HS-27A (cell line): ENCODE measurements at places on chromosomes 3 and 15.

DNA sequence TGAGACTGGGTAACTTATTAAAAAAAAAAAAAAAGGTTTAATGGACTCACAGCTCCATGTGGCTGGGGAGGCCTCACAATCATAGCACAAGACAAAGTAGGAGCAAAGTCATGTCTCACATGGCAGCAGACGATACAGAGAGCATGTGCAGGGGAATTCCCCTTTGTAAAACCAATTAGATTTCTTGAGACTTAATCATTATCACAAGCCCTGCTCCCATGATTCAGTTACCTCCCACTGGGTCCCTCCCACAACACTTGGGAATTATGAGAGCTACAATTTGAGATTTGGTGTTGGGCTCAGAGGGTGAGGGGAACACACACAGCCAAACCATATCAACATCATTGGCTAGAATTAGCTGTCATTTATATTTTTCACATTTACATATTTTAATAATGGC is 221.0 kb downstream of the RSRC1 start:
- DNase-seq, result no peak

GRCh38 chr3:47716656-47717055 is 65.0 kb downstream of the SMARCC1 start:
- DNase-seq, result no peak

- DNase-seq, result no peak
Measured at GRCh38 chr3:144840866-144841265, 869.2 kb downstream of the DIPK2A start.

DNA sequence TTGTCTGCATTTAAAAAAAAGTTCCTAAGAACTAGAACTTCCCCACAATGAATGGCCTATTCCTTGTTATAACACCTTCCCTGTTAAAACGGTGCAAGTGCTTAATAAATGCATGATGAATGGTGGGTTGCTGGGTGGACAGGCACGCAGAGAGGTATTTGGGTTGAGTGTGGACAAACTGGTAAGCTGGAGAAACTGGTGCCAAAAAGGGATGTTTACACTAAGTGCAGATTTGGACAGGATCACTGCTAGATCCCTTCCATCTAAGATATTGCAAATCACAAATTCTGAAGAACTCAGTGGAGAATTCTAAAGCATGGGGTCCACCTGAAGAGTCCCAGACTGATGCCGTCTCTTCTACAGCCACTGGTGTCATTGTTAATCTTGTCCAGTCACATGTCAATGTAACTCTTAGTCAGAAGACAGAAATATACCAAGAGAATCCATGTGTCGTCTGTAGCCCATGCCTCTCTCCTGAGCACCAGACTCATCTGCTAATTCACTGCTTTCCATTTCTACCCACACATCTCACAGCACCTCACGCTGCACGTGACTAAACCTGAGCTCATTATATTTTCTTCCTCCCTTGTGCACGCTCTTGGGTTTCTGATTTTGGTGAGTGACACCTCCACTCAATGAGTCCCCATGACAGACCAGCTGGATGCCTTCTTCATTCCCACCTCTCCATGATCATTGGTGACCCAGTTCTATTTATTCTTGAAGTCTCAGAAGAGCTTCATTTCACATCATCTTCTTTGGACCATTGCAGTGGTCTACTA is 328.9 kb downstream of the THSD4 start:
- no peak for DNase-seq

- no peak for DNase-seq
Measured at GRCh38 chr3:185709251-185709955, 115.4 kb downstream of the IGF2BP2 start.

GRCh38 chr15:70151003-70151402 is 53.3 kb upstream of the TLE3 start:
- no peak for DNase-seq

DNA sequence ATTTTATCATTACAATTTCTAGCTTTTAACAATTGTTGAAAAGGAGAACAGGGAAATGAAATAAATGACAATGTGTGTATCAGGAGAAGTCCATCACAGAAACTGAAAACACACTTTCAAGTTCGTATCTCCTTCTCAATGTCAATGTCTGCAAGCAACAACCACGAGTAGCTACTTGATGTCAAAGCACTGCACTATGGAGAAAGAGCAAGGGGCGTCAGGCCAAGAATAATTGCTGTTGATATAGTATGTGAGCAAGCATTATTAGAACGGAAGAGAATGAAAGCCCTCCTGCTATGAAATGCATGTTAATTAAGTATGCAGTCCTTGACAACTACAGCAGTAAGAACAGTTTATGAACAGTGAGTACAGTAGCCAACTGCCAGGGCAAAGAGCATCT is 1250.1 kb downstream of the ZPLD1 start:
- DNase-seq, result no peak

DNA sequence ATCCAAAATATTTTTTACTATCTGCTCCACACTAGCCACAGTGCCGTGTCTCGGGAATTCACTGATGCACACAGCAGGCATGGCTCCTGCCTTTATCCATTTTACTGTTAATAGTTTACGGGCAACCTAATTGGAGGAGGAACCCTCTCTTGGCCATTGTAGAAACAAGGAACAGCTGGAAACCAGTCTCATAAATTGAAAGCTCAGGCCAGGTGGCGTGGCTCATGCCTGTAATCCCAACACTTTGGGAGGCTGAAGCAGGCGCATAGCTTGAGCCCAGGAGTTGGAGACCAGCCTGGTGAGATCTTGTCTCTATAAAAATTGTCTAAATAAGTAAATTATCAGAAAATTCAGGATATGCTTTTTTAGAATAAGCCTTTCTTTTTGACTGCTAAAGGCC is 39.0 kb downstream of the IL5RA start:
- DNase-seq, result no peak

DNA sequence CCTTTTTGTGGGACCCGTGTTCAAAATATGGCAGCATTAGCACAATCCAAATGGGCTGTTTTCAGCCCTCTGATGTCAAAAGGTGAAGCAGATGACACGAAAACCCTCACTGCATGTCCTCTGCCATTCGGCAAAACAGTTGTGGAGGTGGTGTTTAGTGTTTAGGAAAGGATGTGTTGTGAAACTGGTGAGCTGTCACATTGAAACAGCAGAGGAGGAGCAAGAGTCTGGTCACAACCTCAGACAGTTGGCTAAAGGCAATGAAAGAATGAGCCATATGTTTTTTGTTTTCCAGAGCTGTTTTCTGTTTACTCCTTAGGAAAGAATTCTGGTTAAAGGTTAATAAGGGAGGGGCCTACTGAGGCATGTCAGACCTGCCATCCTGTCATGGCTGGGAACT is 140.7 kb downstream of the VPS8 start:
- DNase-seq, result no peak

DNA sequence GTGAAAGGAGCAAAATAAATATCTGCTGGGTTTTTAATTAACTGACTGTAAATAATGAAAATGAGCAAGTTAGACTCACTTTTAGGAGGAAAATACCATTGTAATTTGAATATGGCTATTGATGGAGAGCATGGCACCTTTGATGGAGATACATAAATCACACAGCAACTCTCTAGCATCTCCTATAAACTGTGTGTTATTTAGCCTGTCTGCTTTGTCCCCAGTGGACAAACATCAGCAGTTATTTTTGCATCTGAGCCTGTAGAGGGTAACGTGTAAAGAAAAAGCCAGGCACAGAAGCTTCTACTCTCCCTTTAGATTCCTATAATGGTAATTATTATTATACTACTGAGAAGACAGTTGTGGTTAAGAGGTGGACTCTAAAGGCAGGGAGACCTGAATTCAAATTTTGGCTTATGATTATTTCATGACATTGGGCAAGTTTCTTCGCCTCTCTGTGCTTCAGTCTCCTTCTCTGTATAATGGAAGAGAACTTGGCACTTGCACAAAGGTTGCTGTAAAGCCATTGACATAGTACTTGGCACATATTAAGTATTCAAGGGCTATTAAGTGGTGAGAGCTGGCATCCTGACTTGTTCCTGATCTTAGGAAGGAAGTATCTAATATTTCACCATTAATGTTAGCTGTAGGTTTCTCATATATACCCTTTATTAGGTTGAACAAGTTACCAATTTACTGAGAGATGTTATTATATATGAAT is 289.5 kb upstream of the TRIM42 start:
- no peak for DNase-seq

DNA sequence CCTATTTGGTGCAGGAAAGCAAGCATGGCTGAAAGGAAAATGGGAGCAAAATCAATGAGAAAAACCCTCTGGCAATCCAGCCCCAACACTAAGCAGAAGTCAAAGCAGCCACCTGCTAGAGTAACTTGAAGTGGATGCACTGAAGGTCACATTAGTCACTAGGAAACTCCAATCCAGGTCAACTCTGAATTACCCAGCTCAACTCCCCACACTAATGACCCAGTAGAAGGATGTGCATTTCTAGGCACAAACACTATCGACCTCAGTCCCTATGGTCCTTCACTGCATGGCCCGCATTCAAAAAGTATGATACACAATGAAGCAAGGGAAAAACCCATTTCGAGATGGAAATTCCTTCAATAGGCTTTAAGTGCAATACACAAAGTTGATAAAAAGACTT is 80.6 kb downstream of the RAD18 start:
- DNase-seq, result no peak

DNA sequence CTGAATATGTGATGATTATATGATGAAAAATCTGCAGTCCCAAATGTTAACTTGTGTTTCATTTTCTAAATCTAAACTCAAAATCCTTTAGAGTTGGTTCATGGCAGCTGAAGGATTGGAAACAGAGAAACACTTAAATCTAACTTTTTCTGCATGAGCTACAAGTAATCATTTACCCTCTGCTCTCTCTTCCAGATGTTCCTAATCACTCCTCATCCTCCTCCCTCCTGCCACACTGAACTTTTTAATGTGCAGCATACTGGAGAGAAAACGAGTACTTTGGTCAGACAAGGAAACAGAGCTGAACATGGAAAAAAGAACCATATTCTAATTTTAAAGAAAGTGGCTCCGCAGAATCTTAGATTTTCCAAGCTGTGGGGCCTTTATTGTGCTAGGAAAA is 321.2 kb upstream of the COL8A1 start:
- no peak for DNase-seq

GRCh38 chr3:74067296-74067695 is 442.6 kb upstream of the PDZRN3 start:
- no peak for DNase-seq

- no peak for DNase-seq
Measured at GRCh38 chr3:122576174-122576940, 1.1 kb upstream of the PARP15 start.

GRCh38 chr15:100111125-100112060 is 230.4 kb downstream of the ADAMTS17 start:
- no peak for DNase-seq

GRCh38 chr3:130621824-130622223 is 104.8 kb downstream of the COL6A6 start:
- DNase-seq, result no peak

DNA sequence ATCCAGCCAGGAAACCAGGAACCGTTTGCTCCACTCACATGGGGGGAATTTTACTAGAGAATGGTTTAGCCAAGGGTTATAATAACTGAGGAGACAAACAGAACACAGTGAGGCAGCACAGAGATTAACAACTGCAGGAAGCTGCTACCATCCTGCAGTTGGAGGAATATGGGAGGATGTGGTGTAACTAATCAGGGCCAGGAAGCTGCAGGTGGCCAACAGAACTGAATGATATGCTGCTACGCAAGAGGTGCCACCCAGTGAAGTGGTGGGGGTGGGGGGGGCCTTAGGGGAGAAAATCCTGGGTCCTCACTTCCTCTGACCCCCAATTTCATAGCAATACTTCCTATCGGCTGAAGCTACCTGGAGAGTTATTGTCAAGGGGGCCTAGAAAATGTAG is 306.4 kb upstream of the STT3B start:
- DNase-seq, result no peak

GRCh38 chr15:63212050-63213004 is 22.9 kb downstream of the RAB8B start:
- DNase-seq, result no peak

GRCh38 chr15:73884159-73884558 is 10.8 kb downstream of the TBC1D21 start:
- no peak for DNase-seq

- no peak for DNase-seq
Measured at GRCh38 chr15:66389859-66390381, 3.2 kb downstream of the MAP2K1 start.

DNA sequence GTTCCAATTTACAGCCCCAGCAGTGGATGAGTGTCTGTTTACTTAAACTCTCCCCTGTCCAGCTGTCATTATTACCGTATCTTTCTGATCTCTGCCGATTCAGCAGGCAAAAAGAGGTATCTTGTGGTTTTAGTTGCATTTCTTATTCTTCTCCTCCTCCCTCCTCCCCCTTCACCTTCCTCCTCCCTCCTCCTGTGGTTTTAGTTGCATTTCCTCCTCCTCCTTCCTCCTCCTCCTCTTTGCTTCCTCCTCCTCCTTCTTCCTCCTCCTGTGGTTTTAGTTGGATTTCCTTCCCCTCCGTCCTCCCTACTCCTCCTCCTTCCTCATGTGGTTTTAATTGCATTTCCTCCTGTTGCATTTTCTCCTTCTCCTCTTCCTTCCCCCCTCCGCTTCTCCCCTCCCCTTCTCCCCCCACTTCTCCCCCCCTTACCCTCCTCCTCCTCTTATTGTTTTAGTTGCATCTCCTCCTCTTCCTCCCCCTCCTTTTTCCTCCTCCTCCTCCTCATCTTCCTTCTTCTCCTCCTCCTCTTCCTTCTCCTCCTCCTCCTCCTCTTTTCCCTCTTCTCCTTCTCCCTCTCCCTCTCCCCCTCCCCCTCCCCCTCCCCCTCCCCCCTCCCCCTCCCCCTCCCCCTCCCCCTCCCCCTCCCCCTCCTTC is 25.3 kb upstream of the VPS33B start:
- DNase-seq, result no peak

GRCh38 chr3:19866751-19867347 is 67.2 kb downstream of the EFHB start:
- no peak for DNase-seq

DNA sequence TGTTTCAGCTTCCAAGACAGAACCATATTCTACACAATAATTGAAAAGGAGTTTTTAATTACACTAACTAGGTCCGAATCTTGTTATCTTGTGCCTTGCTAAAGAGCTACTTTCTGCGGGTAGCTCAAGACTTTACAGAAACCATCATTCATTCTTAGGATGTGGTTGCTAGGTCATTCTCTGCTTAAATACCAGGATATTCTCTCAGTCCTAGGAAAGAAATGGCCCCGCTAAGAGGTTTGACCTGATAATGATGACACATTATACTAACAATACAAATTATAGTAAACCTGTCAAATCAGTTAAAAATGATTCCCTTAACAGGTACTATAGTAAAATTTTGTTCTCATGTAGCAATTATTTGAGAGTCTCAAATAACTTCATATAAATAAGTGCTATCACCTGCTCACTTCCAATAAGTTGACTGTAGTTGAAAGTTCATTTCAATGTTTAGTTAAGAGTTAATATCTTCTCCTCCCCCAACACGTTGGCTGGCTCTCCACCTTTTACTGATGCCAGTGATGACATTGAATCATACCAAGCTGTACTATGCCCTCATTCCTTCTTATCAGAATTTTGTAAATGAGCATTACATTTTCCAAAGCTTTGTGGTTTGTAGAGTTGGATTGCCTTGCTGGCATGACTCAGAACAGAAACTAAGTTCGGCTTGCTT is 3.6 kb upstream of the C3orf85 start:
- DNase-seq, result no peak
